ENCODE measurements at places on chromosomes 4 and X. TPM values are rescaled to one million over a fixed set of nuclear protein-coding genes. Genes with fewer than 3 reads are reported as not detected.

GRCh38 chrX:21870494-21870893, 14.7 kb downstream of the YY2 start:
- no peak for DNase-seq

GRCh38 chr4:54268151-54268550, 39.1 kb downstream of the PDGFRA start:
- peak; percentile 42 for DNase-seq

DNA sequence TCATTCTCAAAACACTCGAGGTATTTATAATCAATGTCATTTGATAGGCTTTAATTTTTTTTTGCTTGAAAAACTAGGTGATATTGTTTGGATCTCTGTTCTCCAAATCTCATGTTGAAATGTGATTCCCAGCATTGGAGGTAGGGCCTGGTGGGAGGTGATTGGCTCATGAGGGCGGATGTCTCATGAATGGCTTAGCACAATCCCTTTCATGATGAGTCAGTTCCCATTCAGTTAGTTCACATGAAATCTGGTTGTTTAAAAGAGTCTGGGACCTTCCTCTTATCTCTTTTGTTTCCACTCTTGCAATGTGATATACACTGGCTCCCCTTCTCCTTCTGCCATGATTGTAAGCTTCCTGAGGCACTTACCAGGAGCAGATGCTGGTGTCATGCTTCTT, 638.7 kb downstream of the DMD start:
- no peak for DNase-seq

GRCh38 chr4:148618856-148619255, 176.6 kb upstream of the NR3C2 start:
- no peak for DNase-seq

NKX6-1 gene
- total RNA-seq: 0.24 TPM
